KBM-7 (cell line): ENCODE measurements at places on chromosomes 5 and 9.

- no peak for DNase-seq
Measured at GRCh38 chr5:142684508-142685041, 1.3 kb downstream of the FGF1 start.

DNA sequence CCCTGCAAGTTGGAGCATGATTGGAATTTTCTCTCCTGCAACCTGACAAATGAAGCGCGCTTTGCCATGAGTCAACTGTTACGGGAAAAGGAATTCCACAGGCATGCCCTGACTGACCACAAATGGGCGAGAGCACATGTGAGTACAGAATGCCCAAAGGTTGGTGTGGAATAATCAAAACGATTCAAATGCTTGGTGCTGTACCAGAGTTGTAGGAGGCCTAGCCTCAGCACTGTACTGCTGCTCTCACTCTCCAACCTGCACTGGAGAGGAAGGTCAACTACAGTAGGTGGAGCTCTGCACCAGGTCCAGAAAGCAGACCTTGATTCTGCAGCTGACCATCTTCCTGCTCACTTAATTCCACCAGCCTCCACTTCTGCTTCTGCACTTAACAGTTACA is 406.9 kb upstream of the ACTBL2 start:
- no peak for DNase-seq

DNA sequence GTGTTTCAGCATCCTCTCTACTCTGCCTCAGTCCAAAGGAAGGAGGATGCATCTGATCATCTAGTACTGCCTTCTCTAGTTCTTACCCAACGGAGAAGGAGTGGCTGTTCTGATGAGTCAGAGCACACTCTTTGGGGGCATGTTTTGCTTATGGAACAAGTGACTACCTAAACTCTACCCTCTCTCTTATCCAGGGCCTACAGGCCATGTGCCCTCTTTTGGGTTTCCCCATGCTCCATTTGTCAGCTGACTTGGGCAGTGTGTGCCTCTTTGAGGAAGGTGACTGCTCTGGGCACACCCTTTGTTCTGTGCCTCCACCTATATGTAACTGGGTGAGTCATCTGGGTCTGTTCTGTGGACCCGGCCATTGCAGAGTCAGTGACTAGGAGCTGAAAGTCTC is 89.6 kb upstream of the BNC2 start:
- no peak for DNase-seq

- DNase-seq, result no peak
Measured at GRCh38 chr9:118957585-118957984, 411.6 kb downstream of the BRINP1 start.

- DNase-seq, result peak; percentile 36
Measured at GRCh38 chr5:131423056-131423455, 159.2 kb downstream of the CDC42SE2 start.

GRCh38 chr5:174311121-174311520 is 265.6 kb downstream of the NSG2 start:
- DNase-seq, result no peak

GRCh38 chr9:93276973-93277372 is 93.0 kb downstream of the WNK2 start:
- DNase-seq, result no peak

GRCh38 chr5:139150367-139150999 is 47.7 kb downstream of the SIL1 start:
- DNase-seq, result peak; percentile 41

GRCh38 chr9:95966306-95966705 is 90.8 kb downstream of the ERCC6L2 start:
- no peak for DNase-seq

DNA sequence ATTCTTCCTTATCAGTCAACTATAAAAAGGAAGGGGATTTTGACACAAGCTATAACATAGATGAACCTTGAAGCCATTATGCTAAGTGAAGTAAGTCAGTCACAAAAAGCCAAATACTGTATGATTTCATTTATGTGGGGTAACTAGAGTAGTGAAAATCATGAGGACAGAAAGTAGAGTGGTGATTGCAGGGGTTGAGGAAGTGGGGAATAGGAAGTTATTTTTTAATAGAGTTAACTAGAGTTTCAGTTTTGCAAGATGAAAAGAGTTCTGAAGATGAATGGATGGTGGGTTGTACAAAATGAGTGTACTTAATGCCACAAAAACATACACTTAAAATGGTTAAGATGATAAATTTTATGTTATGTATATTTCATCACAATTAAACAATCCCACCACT is 65.4 kb upstream of the FAM174A start:
- DNase-seq, result no peak

- no peak for DNase-seq
Measured at GRCh38 chr9:83188277-83188676, 125.3 kb upstream of the RASEF start.

DNA sequence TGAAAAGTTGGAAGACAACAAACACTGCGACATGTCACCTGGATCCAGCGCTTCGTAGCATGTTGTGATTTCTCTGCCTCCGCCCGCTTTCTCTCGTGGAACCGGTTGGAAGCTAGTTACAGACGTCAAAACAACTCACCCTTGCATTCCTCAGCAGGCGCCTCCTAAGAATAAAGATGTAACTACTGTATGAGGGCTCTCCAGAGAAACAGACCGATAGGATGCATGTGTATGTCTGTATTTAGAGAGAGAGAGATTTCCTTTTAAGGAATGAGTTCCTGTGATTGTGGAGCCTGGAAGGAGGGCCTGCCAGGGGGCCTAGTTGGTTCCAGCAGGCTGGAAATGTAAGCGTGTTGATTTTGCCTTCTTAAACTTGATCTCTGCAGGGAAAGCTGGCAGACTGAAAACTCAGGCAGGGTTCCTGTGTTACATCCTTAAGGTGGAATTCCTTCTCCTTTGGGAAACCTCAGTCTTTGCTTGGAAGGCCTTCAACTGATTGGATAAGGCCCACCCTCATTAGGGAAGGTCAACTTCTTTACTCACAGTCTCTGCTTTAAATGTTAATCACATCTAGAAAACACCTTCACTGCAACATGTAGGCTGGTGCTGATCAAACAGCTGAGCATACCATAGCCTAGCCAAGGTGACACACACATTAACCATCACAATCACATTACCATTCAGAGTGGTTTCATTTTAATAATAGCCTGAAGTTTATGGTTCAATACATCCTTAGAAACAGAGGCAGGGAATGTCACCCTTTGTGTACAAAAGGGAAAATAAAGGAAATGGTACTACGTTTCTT is 163.8 kb downstream of the SYK start:
- DNase-seq, result no peak

DNA sequence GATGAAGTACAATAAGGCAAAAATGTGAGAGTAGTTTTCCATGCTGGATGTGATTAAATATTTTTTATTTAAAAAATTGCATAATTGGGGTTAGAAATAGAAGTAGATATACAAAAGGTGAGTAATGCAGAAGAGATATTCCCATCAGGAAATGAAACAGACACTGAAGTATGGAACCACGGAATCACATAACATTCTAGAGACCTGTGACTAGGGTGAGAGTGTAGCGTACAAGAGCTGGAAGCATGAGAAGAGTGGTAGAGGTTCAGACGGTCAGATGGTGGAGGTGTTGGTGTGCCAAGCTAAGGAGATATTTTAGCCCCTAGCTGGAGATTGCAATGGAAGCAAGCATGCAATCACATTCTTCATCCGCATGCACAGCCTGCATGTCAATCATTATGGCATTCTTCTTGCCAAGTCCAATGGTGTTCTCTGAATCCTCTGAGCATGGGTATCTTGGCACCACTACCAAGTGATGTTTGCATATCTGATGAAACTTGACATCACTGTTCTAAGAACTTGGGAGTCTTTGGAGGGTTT is 587.8 kb downstream of the PSAT1 start:
- DNase-seq, result no peak
